EL (cell line): ENCODE measurements at places on chromosomes 1 and 21.

DNA sequence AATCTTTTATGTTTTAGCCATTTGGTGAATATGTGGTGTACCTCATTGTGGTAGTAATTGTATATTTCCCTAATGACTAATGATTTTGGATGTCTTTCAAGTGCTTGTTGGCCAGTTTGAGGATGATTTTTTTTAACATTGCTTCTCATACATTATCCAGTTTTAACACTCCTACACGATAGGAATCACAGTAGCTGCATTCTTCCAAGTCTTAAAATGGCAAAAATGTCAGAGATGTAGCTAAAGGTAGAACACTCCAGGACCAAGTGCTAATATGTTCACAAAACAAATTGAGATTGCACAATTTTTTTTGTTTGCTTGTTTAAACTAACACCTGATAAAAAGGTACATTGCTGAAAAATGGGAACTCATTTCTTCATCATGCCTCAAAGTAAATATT, 11.7 kb downstream of the USP25 start:
- peak; percentile 49 for DNase-seq

DNA sequence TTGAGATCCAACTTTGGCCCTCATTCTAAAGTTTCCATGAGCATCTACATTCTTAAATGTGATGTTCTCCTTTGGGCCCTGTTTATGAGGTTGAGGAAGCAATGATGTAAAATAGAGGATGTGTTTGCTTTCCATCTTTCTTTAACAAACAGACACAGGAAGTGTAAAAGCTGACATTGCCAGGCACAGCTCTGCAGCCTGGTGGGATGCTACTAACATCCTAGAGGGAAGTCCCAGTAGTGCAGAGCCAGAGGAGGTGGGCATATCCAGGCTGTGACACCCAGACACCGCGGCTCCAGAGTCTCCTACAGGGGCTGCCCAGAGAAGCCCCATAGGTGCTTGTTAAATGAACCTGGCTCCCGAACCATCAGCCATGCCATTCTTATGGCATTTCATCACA, 16.2 kb downstream of the OLFML2B start:
- no peak for DNase-seq

GRCh38 chr1:23953020-23953419, 6.6 kb upstream of the PNRC2 start:
- no peak for DNase-seq

DNA sequence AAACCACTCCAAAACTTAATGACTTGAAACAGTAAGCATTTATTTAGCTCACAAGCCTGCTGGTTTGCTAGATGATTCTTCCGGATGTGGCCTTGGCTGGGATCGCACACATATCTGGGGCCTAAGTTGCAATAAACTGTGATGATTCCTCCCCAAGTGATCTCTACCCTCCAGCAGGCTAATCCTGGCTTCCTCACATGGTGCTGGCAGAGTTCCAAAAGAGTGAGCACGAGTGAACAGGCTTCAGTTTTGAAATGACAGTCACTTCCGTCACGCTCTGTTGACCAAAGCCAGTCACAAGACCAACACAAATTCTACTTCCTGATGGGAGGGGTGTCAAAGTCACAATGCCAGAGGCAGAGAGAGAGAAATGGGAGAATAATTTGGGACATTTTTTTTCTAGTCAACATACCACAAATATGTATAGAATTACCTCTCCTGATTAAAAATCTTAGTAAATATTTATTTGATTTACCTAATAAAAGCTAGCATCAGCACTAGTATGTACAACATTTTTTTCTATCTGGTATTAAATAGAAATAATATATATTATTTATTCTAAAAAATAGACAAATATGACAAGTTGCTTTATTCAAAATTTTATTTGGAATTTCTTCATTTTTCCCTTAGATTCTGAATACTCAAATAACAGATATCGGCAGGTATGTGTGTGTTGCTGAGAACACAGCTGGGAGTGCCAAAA, 292.7 kb downstream of the TPR start:
- peak; percentile 20 for DNase-seq

GRCh38 chr1:150874455-150875196, 1.8 kb downstream of the ARNT start:
- DNase-seq: no peak
